ENCODE measurements at places on chromosomes 5 and 9.

DNA sequence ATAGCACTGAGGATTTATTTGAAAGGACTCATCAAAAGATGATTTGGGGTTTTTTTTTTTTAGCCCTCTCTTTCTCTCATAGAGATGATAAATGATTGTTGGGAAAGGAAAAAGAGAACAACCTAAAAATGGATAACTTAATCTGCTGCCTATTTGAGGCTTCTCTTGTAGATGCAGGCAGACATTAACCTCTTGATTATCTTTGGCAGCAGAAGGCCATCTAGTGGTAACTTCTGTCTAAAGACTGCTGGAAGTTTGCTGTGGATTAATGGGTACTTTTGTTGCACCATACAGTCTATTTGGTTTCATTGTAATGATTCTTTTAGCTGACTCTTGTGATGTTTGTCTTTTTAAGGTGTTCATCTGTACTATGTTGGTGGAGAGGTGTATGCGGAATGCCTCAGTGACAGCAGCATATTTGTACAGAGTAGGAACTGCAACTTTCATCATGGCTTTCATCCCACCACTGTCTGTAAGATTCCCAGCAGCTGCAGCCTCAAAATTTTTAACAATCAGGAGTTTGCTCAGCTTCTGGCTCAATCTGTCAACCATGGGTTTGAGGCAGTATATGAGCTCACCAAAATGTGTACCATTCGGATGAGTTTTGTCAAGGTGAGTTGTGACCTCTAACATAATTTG is 18.8 kb downstream of the SMIM32 start:
- no peak for DNase-seq

DNA sequence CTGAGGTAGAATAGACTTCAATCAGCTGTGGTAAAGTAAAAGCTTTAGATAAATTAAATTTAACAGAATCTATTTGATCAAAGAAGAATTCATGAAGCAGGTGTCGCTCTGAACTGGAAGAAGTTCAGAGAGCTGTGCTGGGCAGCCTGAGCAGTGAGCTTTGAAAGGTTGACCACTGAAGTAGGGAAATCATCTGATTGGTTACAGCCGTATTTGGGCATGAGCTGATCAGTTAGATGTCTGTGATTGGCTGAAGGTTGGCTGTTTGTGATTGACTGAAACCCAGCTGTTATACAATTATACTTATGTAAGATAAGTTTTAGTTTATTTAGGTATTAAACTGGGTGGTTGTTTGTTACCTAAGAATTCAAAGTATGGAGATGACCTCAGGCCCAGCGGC is 1174.6 kb downstream of the CDH9 start:
- DNase-seq: no peak

DNA sequence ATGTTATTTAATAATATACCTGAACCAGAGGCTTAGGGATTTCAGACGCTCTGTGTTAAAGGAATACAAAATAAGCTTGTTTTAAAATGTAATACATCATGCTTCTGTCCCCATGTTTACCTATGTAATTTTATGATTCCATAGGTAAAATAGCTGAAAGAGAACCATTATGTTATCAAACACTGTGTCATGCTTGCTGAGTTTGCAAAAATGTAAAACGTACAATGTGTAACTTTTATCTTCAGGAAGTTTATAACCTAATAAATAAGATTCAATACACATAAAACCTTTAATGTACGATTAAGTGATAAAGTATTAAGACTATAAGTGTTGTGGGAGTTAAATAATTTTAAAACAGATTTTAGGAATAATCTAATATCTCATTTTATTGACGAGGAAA is 94.1 kb downstream of the COMMD10 start:
- no peak for DNase-seq

DNA sequence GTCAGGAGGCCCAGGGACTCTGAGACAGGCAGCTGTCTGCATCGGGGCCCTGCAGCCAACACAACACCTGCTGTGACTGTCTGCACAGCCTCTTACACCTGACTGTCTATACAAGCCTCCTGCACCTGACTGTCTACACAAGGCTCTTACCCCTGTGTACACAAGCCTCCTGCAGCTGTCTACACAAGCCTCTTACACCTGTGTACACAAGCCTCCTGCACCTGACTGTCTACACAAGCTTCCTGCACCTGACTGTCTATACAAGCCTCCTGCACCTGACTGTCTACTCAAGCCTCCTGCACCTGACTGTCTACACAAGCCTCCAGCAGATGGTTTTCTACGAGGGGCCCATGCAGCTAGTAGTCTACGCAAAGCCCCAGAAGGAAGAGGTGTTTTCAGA is 18.6 kb downstream of the IRX2 start:
- DNase-seq: no peak

GRCh38 chr5:78798673-78799029 is 150.1 kb upstream of the LHFPL2 start:
- no peak for DNase-seq

GRCh38 chr9:108991479-108991878 is 21.8 kb downstream of the CTNNAL1 start:
- DNase-seq: no peak

GRCh38 chr5:36728697-36729543 is 122.5 kb downstream of the SLC1A3 start:
- no peak for DNase-seq

DNA sequence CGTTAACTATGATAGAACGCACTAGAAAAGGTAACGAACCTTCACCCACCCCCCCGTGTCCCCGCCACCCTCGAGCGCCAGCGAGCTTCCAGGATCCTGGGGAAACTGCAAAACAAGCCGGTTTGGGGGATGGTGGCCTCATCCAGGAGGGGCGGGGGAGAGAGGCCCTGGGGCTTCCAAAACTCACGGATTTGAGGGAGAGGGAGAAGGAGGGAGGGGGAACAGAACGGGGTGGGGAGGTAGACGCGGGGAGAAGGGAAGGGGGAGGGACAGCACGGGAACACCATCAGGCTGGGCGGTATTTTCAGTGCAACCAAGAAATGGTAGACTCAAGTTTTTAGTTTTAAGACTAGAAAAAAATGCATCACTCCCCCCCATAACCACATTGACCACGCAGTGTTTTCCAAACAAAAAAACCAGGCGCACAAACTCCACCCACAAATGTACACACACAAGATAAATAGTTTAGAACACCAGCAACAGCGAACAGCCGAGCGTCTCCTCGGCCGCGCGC is 1.4 kb downstream of the NRARP start:
- peak; percentile 33 for DNase-seq

GRCh38 chr9:89277043-89277442 is 34.0 kb upstream of the CKS2 start:
- DNase-seq: no peak
